Aorta (tissue), 5 donors: ENCODE measurements at places on chromosomes 1 and 21. TPM values are rescaled to one million over a fixed set of nuclear protein-coding genes. Genes with fewer than 3 reads are reported as not detected.
A peak's percentile ranks its signal among the peaks of the same experiment; 100 is the strongest.

Gene OR2T33
- not detected for total RNA-seq

DNA sequence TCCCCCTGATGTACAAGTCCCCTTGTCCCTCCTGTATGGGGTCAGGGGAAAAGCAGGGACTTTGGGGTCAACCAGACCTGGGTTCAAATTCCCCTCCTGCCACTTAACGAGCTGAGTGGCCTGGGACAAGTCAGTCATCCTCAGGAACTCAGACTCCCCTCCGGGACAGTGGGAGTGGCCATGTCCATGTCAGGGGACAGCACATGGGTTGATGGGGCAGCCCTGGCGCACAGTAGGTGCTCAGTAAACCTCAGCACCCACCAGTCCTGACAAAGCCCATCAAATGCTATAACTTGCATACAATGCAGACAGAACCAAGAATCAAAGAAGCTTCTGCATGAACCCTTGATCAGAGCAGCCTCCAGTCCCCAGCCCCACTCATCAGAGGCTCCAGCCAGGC, 30.0 kb downstream of the MATN1 start:
- H3K36me3 ChIP-seq: no peaks in the 10 kb centered on the region
- no peak overlapping the region for H3K27ac ChIP-seq
- no peak overlapping the region for H3K4me3 ChIP-seq
- H3K4me1 ChIP-seq: no peaks in the 10 kb centered on the region
- H3K27me3 ChIP-seq: no peaks in the 10 kb centered on the region
- DNase-seq: peak; percentile 15

DNA sequence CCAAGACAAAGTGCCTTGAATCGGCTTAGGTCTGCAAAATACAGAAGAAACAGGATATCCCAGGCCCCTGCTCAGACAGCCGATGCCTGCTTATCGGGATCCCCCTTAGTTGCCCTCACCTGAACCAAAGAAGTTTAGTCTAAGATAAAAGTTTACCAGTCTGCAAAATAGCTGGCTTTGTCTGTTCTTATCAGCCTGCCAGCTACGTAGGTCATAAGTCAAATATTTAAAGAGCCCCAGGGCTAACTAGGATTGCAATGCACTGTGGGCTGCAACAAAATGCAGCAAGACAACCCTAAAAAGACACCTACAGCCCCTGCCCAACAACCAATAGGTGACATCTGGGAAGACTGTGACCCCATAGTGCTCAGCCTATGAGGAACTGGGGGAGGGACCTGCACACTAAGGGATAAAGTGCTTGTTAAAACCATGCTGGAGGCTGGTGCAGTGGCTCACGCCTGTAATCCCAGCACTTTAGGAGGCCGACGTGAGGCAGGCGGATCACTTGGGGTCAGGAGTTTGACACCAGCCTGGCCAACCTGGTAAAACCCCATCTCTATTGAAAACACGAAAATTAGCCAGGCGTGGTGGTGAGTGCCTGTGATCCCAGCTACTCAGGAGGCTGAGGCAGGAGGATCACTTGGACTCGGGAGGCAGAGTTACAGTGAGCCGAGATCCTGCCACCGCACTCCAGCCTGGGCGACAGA, 27.4 kb downstream of the LRRC3 start:
- H3K27me3 ChIP-seq: no peaks in the 10 kb centered on the region
- H3K4me1 ChIP-seq: no peaks in the 10 kb centered on the region
- DNase-seq: no peak

Gene KCNE1
- 2.3 TPM for total RNA-seq

Gene SLFNL1
- total RNA-seq: 0.69 TPM

Gene SHE
- total RNA-seq: 44.1 TPM

Gene CELSR2
- 1.6 TPM for total RNA-seq

- peak; percentile 76 for DNase-seq
- H3K27me3 ChIP-seq: no peaks in the 10 kb centered on the region
- no peaks in the 10 kb centered on the region for H3K4me1 ChIP-seq
- H3K36me3 ChIP-seq: no peaks in the 10 kb centered on the region
- no peak overlapping the region for H3K4me3 ChIP-seq
Measured at GRCh38 chr1:906600-907420, 16.9 kb upstream of the SAMD11 start.

DNA sequence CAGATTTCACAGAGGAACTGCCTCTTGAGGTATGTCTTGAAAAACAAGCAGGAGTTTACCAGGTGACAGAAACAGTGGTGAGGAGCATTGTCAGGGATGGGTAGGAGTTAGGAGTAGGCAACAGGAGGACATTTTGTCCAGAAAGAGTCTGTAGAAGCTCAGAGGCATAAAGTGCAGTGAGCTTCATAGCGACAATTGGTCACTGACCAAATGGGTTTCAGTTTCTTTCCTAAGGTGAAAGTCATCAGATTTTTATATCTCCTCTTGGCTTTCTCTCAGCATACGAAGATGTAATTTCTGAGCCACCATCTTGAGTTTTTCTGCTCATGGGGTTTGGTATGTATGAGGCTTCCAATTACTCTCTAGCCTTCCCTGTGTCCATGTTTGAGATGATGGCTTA, 29.3 kb upstream of the FASLG start:
- H3K36me3 ChIP-seq: no peaks in the 10 kb centered on the region
- H3K27ac ChIP-seq: no peak overlapping the region
- H3K4me1 ChIP-seq: no peaks in the 10 kb centered on the region
- no peak overlapping the region for H3K4me3 ChIP-seq
